ENCODE measurements at places on chromosomes 5 and 9. TPM values are rescaled to one million over a fixed set of nuclear protein-coding genes. Genes with fewer than 3 reads are reported as not detected.

The C1QTNF2 gene
- polyA plus RNA-seq = 0.32 TPM

The ABLIM3 gene
- 3.3 TPM for polyA plus RNA-seq

DNA sequence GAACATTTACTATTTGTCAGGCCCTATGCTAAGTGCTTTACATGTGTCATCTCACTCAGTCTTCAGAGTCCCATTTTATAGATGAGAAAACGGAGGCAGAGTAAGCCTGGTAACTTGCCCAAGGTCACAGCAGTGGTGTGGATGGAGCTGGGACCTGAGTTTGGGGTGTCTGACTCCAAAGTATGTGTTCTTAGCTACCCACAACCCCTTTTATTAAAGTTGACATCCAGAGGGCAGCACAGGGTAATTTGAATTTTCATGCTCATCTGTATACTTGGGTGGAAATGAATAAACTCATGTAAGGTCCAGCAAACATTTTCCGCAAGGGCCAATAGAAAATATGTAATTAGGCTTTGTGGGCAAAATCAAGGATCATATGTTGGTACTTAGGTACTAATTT, 93.4 kb upstream of the SLC25A48 start:
- no peak for DNase-seq

The GAS1 gene
- polyA plus RNA-seq = 2.0 TPM

The SUSD3 gene
- polyA plus RNA-seq = 68.8 TPM

GRCh38 chr5:157558681-157559080, 16.9 kb downstream of the ADAM19 start:
- no peak for DNase-seq

DNA sequence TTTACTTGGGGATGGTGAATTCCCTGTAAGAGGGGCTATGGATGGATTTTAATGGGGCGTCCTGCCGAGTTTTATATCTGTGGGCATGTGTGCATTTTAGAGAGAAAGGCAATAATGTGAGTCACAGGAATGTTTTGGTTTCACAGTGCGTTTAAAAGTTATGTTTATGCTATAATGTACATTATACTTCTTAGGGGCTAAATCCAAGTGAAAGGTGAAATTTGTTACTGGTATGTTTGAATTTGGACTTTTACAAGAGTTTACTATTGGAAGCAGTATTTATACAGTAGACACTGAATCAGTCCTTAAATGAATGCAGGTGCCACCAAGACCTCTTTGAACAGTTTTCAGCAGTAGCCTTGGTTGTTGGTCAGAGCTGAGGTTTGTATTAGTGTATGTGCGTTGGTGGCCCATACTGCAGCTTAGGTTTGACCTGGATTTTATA, 5.6 kb downstream of the JMY start:
- DNase-seq = no peak

- no peak for DNase-seq
These were observed 46.5 kb downstream of the CEMIP2 start for GRCh38 chr9:71721855-71722254.

DNA sequence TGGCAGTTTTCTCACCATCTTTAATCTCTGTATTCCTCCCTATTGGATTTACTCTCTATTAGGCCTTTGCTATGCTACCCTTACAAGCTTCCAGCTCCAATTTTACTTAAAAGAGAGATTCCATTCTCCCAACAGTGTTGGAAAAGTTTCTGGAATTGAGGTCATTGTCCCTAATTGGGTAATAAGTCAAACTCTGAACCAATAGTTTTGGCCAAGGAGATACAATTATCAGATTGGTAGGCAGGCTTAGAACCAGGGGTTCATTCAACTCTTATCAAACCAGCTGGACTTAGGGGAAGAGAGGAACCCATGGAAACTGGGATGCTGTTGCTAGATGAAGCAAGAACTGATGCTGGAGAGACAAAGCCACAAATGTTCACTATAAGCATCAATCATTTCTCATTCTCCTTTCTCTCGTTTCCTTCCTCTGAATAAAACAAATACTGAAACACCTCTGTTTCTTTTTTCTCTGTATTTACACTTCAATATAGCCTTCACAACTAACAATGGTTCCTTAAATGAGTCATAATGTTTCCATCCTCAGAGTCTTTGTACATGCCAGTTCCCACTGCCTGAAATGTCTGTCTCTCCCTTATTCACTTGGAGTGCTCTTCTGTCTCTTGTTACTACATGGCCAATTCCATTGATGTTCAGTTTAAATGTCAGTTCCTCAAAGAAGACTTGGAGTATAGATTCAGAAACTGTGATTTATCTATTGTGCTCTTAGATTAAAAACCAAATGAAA, 587.3 kb downstream of the GABRG2 start:
- no peak for DNase-seq

- peak; percentile 60 for DNase-seq
These were observed 7.8 kb downstream of the JADE2 start for GRCh38 chr5:134533115-134533815.

DNA sequence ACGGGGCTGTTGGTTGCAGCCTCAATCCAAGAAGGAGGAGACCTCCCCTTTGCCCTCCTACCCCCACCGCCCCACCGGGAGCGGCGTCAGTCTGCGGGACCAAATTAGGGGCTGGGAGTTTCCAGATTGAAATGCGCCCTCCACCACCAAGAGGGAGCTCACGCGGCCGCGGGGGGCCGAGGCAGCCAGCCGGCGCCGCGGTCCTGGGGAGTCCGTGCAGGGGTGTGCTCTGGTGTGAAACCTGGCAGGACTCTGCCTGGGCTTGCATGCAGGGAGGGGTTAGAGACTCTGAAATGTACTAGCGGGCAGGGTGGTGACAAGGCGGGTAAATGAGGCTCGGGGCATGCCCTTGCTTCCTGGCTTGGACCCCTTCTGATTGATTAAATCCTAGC, 989 bp upstream of the FBN2 start:
- peak; percentile 64 for DNase-seq

- DNase-seq = no peak
These were observed 12.9 kb downstream of the TLE4 start for GRCh38 chr9:79584655-79584982.

DNA sequence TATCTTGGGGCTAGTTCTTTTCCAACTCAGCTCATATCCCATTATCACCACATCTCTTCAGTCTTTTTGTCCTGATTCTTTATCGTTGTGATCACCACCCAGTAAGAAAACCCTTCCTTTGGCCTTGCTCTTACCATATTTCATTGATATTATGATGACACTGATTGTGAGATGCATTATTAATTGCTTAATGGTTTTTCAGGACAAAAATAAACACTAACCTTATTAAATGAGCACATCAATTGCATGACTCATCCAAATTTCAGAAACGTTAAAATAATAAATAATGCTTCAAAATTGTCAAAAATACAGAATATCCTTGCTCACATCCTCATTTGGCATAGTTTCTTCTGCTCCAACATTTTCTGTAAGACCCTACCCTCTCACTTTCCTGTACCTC, 270.7 kb downstream of the PDE4D start:
- DNase-seq = no peak

- DNase-seq = no peak
These were observed 102.3 kb downstream of the GDNF start for GRCh38 chr5:37737326-37738056.

All from spleen (tissue), 13 donors.